ENCODE measurements at places on chromosomes 5 and 9.

DNA sequence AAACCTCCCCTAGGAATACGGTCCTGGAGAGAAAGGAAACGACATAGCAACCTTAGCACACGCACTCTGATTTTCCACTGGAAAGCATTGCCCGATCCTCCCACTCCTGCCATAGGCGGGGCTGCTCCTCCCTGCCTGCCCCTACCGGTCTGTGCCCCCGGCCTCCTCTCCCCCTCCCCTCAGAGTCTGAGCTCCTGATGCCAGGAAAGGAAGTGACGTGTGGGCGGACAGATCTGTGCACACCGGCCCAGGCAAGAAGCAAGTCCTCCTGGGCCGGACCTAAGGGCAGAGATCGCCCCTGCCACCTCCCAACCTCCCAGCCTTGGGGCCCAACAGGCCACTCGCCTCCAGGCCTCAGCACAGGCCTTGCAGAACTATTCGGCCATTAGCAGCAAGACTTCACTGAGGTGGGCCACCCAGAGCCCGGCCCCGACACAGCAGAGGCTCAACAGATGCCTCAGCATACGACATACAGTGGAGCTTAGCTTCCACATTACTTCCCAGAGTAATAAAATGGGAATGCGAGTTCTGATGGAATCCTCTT lies 7.2 kb downstream of the NINJ1 start:
- no peak for DNase-seq

GRCh38 chr9:123727332-123727731 lies 202.6 kb downstream of the DENND1A start:
- DNase-seq = no peak

GRCh38 chr9:137682428-137683105 lies 63.8 kb downstream of the EHMT1 start:
- no peak for DNase-seq

GRCh38 chr9:95815961-95816360 lies 59.5 kb upstream of the ERCC6L2 start:
- DNase-seq = no peak

DNA sequence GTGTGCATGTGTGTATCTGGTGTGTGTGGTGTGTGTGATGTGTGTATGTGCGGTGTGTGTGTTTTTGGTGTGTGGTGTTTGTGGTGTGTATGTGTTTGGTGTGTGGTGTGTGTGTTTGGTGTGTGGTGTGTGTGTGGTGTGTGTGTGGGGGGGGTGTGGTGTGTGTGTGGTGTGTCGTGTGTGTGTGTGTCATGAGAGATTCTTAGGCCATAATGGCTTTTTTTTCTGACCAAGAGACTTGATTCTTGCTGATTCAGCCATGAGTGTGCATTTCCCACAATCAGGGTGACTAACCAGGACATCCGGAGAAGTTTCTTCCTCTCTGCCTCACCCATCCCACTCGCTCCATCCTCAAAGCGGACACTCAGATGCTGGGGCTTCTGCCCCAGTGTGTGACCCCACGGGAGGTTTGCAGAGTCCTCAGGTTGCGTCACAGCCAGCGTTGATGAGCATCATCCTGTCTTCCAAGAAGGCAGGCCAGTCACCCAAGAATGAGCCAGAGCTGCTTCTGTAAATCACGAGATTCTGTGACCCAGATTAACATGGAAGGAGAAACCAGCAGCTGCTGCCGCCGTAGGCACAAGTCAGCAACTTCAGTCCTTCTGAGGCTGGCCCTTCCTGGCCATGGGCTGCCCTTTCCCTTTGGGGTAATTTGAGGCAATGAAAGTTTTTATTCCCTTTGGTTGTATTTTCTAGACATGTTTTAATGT lies 12.5 kb upstream of the CTSL start:
- DNase-seq = no peak

DNA sequence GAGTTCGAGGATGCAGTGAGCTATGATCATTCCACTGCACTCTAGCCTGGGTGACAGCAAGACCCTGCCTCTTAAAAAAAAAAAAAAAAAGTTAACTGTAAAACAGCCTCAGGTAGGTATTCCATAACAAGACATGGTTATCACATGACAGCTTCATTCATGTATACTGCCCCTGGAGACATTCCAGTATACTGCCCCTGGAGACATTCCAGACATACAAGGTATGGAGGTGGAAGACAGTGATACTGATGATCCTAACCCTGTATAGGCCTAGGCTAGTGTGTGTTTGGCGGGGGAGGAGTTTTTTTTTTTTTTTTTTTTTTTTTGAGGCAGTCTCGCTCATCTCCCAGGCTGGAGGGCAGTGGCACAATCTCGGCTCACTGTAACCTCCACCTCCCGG lies 105.5 kb downstream of the RICTOR start:
- DNase-seq = no peak

- no peak for DNase-seq
Measured at GRCh38 chr5:43104057-43104456, 16.7 kb upstream of the ZNF131 start.

DNA sequence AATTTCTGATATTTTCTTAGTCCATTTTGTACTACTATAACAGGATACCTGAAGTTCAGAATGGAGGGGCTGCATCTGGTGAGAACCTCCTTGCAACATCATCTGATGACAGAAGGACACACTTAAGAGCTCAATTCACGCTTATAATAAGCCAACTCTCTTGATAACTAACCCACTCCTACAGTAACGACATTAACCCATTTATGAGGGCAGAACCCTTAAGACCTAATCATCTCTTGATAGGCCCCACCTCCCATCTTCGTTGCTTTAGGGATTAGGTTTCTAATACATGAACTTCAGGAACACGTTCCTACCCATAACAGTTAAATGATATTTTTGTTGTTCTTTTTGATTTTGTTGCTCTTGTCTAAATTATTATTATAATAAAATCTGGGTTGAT lies 69.4 kb downstream of the TNPO1 start:
- DNase-seq = no peak

GRCh38 chr5:130126746-130127145 lies 222.5 kb downstream of the CHSY3 start:
- DNase-seq = no peak

DNA sequence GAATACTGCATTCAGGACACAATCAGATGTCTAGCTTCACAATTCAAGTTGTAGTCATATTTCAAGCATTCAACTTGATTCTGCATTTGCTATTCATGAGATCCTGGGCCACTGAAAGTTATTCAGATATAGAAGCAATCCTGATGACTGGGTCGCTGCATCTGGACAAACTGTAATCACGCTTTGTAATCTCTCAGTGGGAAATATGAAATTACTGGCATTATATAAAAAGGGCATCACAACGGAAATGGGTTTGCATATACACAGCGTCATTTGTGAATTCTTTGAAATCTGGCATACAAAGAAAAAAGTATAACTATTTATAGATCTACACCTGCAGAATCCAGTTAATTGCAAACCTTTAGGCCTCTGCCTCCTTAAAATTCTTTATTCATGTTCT lies 102.2 kb downstream of the PARP8 start:
- no peak for DNase-seq

DNA sequence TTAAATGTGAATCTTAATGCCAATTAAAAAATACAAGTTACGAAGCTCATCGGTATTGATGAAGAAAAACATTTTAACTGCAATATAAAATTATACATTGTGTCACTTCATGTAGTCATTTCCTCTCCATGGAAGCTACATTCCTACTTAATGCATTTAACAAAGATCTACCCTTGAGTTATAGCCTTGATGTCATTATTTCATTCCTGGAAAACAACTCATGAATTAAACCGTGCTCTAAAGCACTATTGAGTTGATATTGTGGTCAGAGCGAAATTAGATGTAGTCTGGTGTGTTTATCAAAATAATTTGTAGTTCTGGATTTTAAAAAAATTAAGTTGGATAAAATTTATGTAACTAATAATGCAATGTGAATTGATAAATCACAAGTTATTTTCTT lies 11.1 kb downstream of the C5orf47 start:
- DNase-seq = no peak

DNA sequence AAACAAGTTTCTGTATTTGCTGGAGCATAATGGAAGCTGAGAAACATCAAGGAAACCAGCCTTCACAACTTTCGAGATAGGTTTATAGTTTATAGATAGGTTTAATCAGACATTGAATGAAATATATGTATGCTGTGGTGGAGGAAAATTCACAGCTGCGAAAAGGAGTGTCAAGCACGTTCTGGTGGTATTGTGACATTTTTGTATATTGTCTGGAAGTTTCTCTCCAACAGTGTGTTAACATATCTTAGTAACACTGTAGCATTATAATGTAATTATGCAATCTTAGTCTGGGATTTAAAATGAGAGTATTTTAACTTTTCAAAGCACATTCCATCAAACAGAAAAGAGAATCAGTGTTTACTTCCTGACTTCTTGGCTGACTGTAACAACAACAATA lies 50.0 kb downstream of the FCHO2 start:
- no peak for DNase-seq

- DNase-seq = no peak
Measured at GRCh38 chr9:134992755-134993124, 75.0 kb upstream of the FCN1 start.

- DNase-seq = no peak
Measured at GRCh38 chr5:118430076-118430475, 558.3 kb downstream of the DTWD2 start.

DNA sequence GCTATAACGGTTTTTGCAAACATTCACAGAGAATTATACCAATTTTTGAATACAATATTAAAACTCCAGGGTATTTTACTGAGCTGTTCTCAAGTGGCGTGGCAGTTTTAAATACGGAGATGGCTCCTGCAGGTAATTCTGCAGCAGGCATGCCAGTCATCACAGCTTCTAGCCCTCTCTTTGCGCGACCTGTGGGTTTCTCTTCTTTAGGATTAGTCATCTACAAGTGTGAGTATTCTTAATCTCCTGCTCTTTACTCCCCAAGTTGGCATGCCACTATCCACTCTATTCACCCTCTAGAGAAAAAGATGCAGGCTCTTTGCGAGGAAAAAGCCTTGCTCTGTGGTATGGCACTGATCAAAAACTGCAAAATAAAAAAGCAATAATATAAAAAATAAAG lies 43.9 kb downstream of the ANKRD31 start:
- no peak for DNase-seq

- DNase-seq = no peak
Measured at GRCh38 chr5:134462761-134463160, 51.1 kb upstream of the CDKN2AIPNL start.

GRCh38 chr5:64690417-64691151 lies at the start of gene SHISAL2B:
TSS of gene SHISAL2B (plus strand) at chr5:64690503. CDS start at chr5:64690624, 121 bp downstream.
- peak; percentile 13 for DNase-seq

DNA sequence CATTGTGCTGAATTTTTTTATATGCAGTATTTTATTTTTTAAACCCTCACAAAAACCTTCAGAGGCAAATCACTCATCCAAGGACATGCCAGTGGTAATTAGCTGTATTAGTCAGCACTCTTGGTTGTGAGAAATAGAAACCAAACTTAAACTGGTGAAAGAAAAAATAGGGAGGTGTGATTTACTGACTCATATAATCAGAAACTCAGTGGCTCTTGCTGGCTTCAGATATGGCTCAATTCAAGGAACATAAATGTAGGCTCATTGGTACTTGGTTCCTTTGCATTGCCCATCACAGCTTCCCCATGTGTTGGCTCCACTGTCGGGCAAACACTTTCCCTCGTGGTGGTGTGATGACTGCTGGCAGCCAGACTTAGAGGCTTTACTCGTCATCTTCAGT lies 497.2 kb downstream of the MAT2B start:
- no peak for DNase-seq

- DNase-seq = no peak
Measured at GRCh38 chr5:78355561-78355960, 4.9 kb upstream of the SCAMP1 start.

- DNase-seq = no peak
Measured at GRCh38 chr9:72428329-72428728, 63.3 kb upstream of the ZFAND5 start.

- DNase-seq = no peak
Measured at GRCh38 chr5:6394429-6395101, 16.2 kb upstream of the MED10 start.

GRCh38 chr5:148730270-148730669 lies 75.9 kb upstream of the HTR4 start:
- DNase-seq = no peak

- peak; percentile 44 for DNase-seq
Measured at GRCh38 chr9:34123682-34124081, 2.8 kb downstream of the DCAF12 start.
